GM04504 (cell line): ENCODE measurements at places on chromosomes 6 and 20.

GRCh38 chr6:52130440-52130839 is 43.0 kb upstream of the PKHD1 start:
- DNase-seq: no peak

DNA sequence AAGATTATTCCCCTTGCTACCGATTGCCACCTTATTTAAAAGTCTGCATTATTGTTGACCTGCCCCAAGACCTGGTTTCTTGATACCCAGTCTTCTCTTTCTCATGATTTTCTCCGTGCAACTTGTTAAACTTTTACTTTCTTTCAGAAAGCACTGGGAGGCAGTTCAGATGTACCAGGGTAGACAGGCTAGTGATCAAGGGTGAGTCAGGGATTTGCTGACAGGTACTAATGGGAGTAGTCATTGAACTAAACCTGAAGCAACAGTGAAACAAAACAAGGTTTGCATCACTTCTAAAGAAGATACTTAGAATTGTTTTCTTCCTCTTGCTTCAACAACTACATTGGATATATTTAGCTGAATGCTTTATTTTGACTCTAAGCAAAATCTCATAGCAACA is 124.4 kb downstream of the KCNQ5 start:
- no peak for DNase-seq

DNA sequence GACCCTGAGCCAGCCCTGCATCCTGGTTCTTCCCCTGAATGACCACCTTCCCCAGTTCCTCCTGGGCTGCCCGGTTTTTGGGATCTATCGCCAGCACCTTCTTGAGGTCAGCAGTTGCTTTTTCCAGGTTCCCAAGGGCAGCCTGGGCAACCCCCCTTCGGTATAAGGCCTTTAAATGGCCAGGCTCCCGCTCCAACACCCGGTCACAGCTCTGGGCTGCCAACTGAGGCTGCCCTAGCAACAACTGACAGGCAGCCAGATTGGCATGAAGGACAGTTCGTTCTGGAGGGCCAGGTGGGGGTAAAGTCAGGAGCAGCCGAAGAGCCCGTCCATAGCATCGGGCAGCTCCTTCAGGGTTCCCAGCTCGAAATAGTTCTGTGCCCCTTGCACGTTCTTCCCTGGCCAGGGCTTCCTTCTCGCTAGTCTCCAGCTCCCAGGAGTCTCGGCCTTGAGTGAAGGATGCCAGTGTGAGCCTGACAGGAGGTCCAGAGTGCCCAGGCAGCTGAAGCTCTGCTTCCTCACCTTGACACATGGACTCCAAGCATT is 778 bp upstream of the ATF6B start:
- no peak for DNase-seq

DNA sequence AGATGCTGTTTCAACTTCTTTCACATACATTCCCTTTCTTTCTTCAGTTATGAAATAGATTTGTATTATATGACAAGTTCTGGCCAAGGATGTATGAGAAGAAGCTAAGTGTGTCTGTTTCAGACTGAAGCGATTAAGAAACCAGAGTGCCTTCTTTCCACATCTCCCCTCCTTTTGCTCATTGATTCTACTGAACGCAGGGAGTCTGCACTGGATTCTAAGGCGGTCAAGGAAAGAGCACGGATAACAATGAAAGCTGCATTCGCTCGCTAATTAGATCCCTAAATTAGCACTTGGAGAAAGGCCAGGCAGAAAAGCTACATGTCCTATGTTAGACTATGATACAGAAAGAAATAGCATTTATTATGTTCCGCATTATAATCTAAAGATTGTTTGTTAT is 267.7 kb downstream of the HAO1 start:
- DNase-seq: no peak
